ENCODE measurements at places on chromosomes 12 and 14. TPM values are rescaled to one million over a fixed set of nuclear protein-coding genes. Genes with fewer than 3 reads are reported as not detected.

The AHSA1 gene
- total RNA-seq, result 91.8 TPM

The LALBA gene
- not detected for total RNA-seq

The DNAJC22 gene
- 4.5 TPM for total RNA-seq

The MFAP5 gene
- 107 TPM for total RNA-seq

The CYP46A1 gene
- 6.4 TPM for total RNA-seq

The PRPH gene
- total RNA-seq, result not detected

The TSPAN19 gene
- total RNA-seq, result not detected

Data from uterus (tissue), 4 donors.